ENCODE measurements at places on chromosomes 4 and X.

DNA sequence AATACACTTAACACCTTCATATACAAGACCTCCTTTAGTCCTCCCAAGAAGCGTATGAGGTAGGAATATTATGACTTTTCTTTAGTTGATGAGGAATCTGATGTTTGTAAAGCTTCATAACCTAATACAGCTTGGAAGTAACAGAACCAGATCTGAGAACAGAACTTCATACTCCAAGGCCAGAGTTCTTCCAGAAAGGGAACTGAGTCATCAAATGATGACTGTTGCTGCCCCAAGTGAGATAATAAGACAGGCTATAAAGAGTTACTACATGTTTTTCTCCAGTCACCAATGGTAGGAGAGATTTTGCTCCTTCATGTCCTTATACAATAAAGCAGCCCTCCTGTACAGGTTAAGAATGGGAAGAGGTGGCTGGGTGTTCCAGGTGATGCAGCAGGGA lies 74.3 kb upstream of the ANXA3 start:
- DNase-seq, result no peak

DNA sequence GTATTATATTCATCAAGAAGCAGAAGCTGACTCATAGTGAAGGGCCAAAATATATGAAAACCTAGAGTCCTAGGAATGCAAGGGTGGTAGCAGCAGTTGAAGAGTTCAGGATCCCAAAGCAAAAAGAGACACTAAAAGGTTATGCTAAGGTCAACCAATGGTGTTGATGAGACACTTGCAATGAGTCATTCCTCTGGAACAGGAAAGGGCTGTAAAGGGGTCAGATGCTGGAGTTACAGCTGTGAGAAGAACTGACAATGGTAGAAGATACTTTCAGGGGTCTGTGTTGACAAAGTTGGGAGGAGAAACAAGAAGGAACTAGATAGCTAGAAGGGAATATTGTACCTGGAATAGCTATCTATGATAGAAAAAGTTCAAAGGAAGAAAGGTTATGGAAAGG lies 47.5 kb downstream of the ZGRF1 start:
- DNase-seq, result no peak

- no peak for DNase-seq
Observed at GRCh38 chr4:137700751-137701150, 168.5 kb upstream of the PCDH18 start.

DNA sequence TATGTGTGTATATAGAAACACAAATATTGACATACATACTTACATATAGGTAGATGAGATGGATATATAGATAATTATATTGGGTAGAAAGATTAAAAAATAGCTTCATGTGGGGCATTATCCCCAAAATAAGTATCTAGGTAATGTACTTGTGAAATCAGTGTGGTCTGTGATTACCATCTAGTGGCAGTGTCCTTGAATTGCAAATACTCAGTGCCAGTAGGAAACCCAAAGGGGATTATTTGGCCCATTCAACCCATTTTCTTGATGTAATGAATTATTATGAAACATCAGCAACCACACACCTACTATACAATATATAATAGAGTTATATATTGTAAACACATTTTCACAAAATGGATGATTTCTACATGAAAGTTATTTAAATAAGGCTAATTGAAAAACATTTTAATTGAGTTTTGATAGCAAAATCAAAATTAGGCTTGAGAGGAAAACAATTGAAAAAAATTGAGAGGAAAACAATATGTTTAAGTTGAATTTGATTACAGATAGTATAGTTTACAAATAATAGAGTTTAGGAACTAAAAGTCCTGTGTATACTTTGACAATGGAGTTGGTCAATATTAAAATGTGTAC lies 389.4 kb downstream of the GALNTL6 start:
- DNase-seq, result no peak

DNA sequence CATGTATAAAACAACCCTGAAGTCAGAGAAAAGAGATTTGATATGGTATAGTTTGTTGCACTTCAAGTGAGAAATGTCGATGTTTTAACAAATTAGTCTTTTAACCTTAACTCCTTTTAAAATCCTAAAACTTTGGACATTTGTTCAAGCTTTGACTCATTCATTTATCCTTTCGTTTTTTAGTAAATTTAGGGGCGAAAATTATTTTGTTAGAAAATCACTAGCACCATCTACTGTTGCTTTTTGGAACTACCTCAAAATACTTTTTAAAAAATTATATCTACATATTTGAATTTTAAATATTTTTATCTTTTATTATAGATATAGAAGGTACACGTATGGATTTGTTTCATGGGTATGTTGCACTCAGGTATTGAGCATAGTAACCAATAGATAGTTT lies 165.1 kb upstream of the POF1B start:
- DNase-seq, result no peak
